ENCODE measurements at places on chromosomes 12 and 14.
A peak's percentile ranks its signal among the peaks of the same experiment; 100 is the strongest.

DNA sequence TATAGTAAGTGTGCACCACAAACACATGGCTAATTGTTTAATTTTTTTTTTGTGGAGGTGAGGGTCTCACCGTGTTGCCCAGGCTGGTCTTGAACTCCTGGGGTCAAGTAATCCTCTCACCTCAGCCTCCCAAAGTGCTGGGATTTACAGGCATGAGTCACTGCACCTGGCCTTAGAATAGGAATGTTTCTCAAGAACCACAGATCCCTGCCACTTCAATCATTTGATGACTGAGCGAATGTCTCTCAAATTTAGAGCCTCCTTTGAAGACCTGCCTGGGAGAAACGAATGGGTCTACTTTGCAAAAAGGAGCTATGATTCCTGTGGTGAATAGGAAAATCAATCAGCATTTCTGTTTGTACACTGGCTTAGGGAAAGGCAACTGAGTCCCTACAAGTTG, 33.5 kb upstream of the CHST11 start:
- no peak for DNase-seq

- DNase-seq, result no peak
These were observed 11.5 kb upstream of the SFSWAP start for GRCh38 chr12:131699434-131699833.

DNA sequence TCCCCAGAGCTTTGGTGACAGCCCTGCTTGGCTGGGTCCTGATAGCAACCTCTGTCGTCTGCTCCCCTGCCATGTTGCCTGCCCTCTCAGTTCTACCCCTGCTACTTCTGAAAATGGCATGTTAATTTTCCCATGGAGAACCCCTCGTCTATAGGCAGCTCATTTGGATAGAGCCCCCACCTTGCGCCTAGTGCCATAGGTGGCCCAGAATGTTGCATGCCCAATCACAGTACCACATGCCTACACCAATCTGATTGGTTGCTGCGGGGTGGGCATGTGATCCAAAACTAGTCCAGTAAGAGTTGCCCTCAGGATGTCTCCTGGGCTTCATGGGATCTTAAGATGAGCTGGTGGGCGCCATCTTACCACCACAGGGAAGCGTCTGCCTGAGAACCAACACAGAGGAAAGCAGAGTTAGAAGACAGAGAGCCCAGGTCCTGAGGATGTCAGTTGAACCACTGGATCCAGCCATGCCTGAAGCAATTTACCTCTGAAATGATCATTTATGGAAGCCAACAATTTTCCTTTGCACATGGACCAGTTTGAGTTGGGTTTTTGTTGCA, 85.7 kb downstream of the PAPOLA start:
- no peak for DNase-seq

DNA sequence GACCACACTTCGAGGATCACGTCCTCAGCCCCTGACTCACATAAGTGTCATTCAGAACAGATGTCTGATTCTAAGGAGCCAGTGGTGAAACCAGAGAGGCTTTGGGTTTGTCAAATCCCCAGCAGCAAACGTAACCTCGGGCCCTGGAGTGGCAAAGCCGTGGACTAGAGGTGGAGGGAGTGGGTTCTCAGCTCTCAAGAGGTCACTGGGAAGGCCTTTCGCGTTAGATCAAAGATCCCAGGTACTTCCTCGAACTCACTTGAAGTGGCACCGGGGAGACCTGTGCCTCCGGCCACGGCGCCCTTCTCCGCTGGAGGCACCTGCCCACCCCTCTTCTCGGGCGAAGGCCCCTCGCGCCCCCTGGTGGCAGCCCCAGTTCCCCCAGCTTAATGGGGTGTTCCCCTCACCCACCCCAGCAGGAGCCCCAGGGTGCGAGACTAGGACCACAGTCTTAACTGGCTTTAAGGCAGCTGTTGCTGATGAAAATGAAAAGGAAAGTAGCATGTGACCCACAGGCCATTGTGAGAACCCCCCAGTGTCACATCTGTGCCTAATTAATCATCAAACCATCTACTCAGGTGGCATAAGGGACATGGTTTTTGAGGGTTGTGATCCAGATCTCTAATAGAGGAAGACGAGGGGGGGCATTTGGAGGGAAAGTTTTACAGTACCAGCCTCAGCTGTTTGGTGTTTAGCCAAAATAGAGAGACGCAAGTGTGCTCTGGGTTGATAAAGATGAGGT, 672 bp upstream of the ESR2 start:
- peak; percentile 28 for DNase-seq

DNA sequence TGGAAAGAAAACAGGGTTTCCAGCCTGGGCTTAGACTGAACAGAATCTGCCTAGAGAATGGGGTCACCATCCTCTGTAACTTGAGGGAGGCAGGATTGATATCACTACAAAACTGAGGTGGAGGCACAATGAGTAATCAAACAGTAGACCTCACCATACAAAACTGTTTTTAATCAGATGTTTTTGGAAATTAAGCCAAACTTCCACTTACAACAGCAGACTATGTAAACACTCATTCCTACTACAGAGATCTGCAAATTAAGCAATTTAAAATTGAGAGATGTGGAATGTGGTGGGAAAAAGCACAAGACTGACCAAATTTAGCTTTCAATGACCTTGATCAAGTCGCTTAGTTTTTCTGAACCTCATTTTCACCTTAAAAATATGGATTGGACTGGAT, 104.3 kb upstream of the SLC38A4 start:
- DNase-seq, result no peak

DNA sequence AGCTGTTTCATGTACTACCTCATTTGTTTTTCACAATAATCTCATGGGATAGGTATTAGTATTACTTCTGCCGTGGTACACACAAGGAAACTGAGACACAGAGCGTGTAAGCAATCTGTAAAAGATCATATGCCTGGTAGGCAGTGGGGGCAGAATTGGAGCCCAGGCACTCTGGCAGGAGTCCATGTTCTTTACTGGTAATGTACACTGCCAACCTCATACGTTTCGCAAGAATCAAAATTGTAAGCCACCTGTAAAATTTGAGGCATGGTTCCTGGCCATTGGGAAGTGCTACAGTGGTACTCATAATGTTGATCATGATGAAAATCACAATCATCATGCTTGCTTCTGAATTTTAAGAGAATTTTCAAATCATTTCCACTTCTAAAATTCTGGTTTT, 40.7 kb downstream of the TMTC1 start:
- no peak for DNase-seq

DNA sequence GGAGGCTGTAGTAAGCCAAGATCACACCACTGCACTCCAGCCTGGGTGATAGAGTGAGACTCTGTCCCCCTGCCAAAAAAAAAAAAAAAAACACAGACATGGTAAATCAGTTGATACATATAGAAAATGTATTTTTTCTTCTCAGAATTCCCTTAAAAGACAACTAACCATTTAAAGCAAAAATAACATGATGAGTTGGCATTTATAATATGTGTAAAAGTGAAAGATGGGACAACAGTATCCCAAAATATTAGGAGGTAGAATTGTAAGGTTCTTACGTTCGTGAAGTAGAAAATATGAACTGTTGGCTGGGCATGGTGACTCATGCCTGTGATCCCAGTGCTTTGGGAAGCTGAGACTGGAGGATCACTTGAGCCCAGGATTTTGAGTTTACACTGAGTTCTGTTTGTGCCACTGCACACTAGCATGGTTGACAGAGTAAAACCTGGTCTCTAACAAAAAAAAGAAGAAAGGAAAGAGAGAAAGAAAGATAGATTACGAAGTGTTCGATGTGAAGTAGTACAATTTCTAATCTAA, 296.7 kb downstream of the FBXL14 start:
- DNase-seq, result no peak

GRCh38 chr14:89041257-89041582, 216.8 kb downstream of the TTC8 start:
- no peak for DNase-seq

DNA sequence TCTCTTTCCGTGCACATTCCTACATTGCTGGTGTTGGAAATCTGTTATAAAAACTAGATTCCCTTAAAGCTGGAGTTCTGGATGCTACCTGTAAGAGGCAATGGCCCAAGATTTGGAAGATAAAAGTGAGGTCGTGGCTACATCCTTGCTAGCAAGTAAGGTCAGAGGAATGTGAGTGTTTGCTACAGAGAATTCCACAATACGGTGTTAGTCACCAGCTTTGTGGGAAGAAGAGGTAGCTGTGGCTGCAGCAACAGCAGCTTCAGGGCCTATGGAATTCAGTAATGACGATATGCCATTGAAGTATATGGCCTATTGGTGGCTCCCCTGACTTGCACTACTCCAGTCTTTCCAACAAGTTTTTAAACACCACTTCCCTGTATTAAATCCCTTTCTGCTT, 227.7 kb upstream of the TMEM260 start:
- no peak for DNase-seq

- no peak for DNase-seq
These were observed 232.7 kb downstream of the CACNA1C start for GRCh38 chr12:2285462-2285861.

- no peak for DNase-seq
These were observed 920.9 kb downstream of the RPS29 start for GRCh38 chr14:48665077-48665784.

- DNase-seq, result no peak
These were observed 84.4 kb downstream of the ACADS start for GRCh38 chr12:120810021-120810420.

DNA sequence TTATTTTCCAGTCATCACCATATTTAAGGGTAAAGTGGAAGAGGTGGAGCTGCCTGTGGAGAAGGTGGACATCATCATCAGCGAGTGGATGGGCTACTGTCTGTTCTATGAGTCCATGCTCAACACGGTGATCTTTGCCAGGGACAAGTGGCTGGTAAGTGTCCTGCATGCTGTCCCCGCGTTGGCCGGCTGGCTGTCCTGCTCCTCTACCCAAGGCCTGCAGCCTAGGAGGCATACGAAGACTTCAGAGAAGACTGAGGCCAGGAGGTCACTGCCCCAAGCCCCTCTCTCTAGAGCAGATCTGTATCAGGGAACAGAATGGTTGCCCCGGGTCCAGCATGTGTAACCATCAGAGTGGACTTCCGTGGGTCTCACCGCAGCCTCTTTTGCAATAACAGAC, 77.7 kb downstream of the PRMT8 start:
- DNase-seq, result no peak

DNA sequence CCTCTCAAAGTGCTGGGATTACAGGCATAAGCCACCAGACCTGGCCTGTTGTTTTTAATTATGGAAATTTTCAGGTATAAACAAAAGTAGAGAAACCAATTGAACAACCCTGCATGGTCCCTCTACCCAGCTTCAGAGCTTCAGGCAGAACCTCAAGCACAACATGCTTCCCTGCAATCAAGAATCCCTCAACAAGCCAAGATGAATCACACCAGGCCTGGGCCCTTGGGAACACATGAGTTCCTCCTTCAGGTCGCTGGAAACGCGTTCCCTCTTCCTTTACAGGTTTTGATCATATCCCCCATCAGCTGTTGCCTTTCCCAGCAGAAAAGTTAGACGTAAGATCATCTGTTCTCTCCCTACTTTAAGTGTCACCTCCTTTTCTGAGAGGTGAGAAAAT, 20.5 kb upstream of the CORO1C start:
- DNase-seq, result peak; percentile 65

- no peak for DNase-seq
These were observed 3.0 kb downstream of the IFI27 start for GRCh38 chr14:94113490-94113889.

GRCh38 chr14:29240066-29240465, 473.5 kb downstream of the FOXG1 start:
- DNase-seq, result no peak

DNA sequence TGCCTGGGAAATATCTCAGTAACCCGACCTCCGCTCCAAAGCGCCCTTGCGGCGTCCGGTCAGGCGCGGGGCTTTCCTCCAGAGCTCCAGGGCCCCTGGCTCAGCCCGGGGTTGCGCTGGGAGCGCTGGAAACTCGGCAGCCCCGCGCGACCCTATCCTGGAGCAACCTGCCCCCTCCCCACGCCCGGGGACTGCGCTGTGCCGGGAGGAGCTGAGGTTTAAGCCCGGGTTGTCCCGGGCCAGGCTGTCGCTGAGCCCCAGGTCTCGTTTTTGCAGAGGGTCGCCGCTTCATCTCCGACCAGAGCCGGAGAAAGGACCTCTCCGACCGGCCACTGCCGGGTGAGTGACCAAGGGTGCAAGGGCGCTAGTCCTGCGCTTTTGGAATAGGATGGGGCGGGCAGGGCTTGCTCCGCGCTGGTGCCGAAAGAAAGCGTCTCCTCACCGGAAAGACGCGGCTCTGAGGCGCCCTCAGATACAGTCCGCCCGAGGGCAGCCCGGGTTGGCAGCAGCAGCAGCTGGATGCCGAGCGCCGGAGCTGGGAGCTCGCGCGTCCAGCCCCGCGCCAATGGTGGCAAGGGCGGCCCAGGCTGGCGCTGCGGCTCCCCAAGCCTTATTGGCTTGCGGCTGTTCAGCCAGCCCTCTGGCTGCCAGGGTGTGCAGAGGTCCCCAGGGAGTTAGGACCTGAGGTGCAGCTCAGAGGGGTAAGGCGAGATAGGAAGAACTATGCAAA, 1.5 kb downstream of the SPX start:
- no peak for DNase-seq

- no peak for DNase-seq
These were observed 152.5 kb downstream of the SAMD4A start for GRCh38 chr14:54719406-54719805.

GRCh38 chr14:104230119-104230815, 91.9 kb downstream of the KIF26A start:
- DNase-seq, result no peak

DNA sequence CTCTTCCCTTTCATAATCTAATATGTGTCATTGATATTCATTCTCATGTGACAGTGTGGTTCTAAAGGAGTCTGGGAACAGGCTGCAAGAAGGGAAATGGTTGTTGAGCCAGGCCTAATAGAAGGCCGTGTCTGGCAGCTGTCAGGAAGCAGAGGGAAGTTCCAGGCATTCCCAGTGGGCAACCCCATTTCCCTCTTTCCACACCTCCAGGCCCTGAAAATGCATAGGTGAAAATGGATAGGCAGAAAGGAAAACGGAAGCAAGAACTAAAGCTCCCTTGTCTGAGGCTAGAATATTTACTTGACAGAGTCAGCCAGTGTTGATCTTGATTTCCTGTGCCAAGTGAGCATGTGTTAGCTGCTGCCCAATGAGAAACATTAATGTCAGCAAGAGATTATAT, 97.7 kb downstream of the PPM1A start:
- DNase-seq, result no peak

DNA sequence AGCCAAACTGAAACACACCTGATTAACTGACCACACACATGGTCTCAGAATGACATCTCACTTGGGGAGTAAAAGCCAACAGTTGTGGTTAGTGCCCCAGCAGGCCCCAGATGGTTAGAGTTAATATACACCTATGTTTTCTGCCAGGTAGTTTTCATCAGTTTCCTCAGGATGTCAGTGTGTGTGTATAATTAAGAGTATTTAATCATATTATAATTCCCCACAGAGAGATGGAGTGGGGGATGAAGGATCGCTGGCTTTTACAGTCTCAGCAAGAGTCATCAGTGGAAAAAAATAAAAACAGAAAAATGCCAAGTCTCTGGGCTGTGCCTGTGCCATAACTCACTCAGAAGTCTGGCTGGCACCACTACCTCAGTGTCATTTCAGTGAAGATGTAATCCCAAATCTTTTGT, 412.5 kb downstream of the ZFP36L1 start:
- DNase-seq, result no peak
